Stimulated activated CD4-positive, alpha-beta T cell treated with anti-CD3 and anti-CD28 coated beads, Interleukin-4, amount 100 ng/mL, for 48 hours (primary cell): ENCODE measurements at places on chromosomes 1 and 21.

DNA sequence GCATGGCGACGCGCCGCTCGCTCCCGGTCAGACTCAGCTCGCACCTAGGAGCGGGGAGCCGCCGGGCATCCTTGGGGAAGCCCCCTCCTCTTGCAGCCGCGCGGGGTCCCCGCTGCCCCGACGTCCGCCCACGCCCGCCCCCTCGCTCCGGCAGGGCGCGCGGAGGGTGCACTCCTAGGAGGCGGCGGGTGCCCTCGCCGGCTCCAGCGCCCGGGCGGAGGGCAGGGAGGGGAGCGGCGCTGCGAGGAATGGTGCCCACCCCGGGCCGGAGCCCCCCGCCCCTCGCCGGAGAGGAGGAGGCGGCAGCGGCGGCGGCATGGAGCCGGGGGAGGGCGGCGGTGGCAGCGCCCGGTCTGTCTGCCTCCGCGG is 488 bp downstream of the FAM78B start:
- no peak for DNase-seq

- DNase-seq, result no peak
Measured at GRCh38 chr1:48450505-48450904, 21.5 kb downstream of the SPATA6 start.

DNA sequence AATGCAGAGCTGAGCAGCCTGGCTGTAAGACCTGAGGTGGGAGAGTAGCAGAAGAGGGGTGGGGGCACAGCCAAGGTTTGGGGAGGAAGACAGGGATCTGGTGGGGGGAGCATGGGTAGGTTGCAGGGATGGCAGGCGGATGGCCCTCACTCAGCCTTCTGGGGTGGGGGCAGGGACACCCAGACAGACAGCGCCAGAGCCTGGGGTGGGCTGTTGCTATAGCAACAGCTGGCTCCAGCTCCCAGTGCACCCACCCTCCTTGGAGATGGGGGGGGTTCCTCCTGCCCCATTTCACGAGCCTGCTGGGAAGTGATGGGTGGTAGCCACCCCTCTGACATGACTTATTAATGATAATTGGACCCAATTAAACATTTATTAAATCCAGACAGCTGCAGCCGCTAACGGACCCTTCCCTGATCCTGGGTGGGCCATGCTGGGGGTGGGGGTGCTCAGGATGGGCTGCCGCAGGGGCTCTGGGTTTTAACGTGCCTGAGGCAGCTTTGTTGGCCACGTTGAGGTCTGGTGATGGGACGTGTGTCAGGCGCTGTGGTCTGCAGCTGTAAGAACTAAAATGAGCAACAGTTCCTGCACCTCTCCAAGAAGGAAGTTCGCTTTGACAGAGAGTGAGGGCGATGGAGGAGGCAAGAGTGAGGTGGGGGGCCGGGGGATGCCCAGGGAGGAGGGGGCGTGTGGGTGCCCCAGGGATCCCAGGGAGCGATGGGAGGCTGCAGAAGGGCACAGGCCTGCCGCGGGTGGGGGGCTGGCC is 19.4 kb downstream of the AGRN start:
- DNase-seq, result no peak

GRCh38 chr1:165698761-165699052 is 345 bp upstream of the ALDH9A1 start:
- DNase-seq, result no peak

DNA sequence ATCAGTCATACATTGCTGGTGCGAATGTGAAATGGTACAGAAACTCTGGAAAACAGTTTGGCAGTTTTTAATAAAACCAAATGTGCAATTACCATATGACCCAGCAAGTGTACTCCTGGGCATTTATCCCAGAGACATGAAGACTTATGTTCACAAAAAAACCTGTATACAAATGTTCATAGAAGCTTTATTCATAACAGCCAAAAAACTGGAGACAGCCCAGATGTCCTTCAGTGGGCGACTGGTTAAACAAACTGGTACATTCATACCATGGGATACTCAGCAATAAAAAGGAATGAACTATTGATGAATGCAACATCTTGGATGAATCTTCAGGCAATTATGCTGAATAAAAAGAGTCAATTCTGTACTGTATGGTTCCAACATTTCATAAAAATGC is 97.8 kb downstream of the DTL start:
- DNase-seq, result no peak
